ENCODE measurements at places on chromosomes 2 and 18.

DNA sequence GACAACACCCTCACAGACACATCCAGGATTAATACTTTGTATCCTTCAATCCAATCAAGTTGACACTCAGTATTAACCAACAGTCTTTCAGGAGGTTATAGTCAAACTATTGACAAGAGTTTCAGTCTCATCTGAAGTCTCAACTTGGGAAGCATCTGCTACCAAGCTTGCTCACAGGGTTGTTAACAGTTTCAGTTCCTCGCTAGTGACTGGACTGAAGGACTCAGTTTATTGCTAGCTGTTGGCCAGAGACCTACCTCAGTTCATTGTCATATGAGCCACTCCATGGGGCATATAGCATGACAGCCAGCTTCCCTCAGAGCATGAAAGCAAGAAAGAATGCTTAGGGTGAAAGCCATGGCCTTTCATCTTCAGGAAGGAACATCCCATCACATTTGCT lies 228.6 kb downstream of the EPHA4 start:
- DNase-seq, result no peak

- DNase-seq, result no peak
These were observed 34.1 kb upstream of the MAT2A start for GRCh38 chr2:85504778-85505261.

- DNase-seq, result no peak
These were observed 95.7 kb downstream of the MAIP1 start for GRCh38 chr2:200050921-200051610.

- no peak for DNase-seq
These were observed 4.3 kb downstream of the KDM3A start for GRCh38 chr2:86445436-86445835.

- DNase-seq, result no peak
These were observed 26.1 kb downstream of the SLC39A10 start for GRCh38 chr2:195683174-195683573.

DNA sequence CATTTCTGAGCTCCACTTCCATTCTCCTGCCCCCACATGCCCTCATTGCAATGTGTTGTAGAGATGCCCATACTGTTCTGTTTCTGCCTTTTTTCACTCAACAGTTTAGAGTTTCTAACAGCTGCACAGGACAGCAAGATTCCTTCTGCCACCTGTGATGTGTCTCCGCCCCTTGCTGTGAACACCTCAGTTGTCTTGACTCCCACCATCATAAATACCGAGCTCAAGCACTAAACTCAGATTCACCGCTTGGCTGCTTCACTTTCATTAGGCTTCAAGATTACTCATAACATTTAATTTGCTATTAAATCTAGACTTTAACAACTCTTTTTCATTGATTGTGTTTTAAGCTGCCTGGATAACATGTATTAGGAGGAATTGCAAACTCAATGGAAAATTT lies 141.0 kb downstream of the MAP2 start:
- DNase-seq, result no peak

GRCh38 chr2:103784261-103784660 lies 1022.4 kb downstream of the TMEM182 start:
- DNase-seq, result no peak

DNA sequence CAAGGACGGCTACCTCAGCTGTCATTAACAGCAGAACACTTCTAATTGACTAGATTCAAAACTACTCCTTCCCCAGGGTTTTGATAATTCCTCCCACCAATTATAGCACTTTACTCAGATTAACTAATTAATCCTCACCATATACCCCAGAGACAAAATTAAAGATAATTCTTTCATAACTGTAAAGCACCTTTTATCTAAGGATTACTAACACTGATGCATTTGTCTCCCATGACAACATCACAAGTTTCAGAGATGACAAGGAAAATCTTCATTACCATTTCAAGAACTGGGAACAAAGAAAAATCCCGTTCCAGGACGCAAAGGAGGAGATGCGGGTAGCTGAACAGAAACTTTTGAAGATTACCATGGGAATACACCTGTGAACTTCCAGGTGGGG lies 129.4 kb upstream of the ITGA6 start:
- DNase-seq, result no peak

GRCh38 chr2:157367704-157368103 lies 42.1 kb upstream of the ERMN start:
- no peak for DNase-seq

- no peak for DNase-seq
These were observed 289.2 kb downstream of the ZNF521 start for GRCh38 chr18:25062720-25063119.

- no peak for DNase-seq
These were observed 247.8 kb upstream of the NCKAP5 start for GRCh38 chr2:133816037-133816436.

GRCh38 chr2:113116100-113116958 lies 11.1 kb upstream of the IL1RN start:
- DNase-seq, result no peak

- no peak for DNase-seq
These were observed 98.4 kb upstream of the OSR1 start for GRCh38 chr2:19456705-19457309.

GRCh38 chr2:156593594-156593921 lies 157.4 kb downstream of the GPD2 start:
- DNase-seq, result no peak

GRCh38 chr2:201859949-201860348 lies 53.6 kb downstream of the CDK15 start:
- DNase-seq, result no peak

DNA sequence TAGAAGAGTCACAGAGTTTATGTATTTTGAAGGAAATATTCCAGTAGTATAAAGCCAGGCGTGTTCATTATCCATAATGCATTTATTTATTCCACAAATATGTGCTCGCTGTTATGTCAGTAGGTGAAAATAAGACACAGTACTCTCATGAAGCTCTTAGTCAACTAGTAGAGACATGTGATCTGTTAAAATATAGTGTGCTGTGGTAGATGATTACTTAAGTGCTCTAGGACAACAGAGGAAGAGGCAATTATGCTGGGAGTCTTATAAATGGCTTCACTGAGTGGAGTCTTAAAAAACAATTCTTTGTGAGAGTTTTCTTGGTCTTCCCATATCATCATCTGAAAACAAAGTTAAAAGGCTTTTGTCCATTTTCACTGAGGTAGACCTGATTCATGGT lies 457.3 kb downstream of the XIRP2 start:
- DNase-seq, result no peak

DNA sequence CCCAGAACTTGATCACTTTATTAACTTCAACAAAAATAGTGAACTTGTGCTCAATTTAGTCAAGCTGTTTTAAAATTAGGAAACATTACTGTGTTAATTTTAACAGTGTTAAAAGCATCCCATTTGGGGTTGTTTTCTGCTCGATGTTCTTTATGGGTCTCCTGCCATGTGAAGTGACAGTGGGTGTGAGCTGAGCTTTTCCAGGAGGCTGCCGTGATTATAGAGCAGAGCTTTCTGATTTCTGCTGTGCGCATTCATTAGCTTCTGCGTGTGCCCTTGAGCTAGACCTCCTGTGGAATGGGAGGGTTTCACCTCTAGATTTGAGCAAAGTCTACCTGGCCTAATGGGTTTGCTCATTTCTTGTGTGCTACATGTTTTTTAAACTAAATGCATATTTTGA lies 121.5 kb downstream of the WDSUB1 start:
- no peak for DNase-seq

Measured in stimulated activated CD8-positive, alpha-beta memory T cell treated with anti-CD3 and anti-CD28 coated beads, Interleukin-4, amount 100 ng/mL, for 4 hours (primary cell).